Lung microvascular endothelial cell (primary cell): ENCODE measurements at places on chromosomes 6 and 20. TPM values are rescaled to one million over a fixed set of nuclear protein-coding genes. Genes with fewer than 3 reads are reported as not detected.

Gene WFDC12
- total RNA-seq, result not detected in 2 replicates

Gene TGM3
- not detected in 2 replicates for total RNA-seq

Gene GTSF1L
- not detected in 2 replicates for total RNA-seq

Gene PNLDC1
- total RNA-seq, result not detected in 2 replicates

Gene ALDH8A1
- 0.20 and 0.44 TPM in 2 replicates for total RNA-seq

Gene NCOA3
- 21.4 and 26.8 TPM in 2 replicates for total RNA-seq

GRCh38 chr6:108027594-108027993 is 46.9 kb downstream of the OSTM1 start:
- no peak for DNase-seq

DNA sequence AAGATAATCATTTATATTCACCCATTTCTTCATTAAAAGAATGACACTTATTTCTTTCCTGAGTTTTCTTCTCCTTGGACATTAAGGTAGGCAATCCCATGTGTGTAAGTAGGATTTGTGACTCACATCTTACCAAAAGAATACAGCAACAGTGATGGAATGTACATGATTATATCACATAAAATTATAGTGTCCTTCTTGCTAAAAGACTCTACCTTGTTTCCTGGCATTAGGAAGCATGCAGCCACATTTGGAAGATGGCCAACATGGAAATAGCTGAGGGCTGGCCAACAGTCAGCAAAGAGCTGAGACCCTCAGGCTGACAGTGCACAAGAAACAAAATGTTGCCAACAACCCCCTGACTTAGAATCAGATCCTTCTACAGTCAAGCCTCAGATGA is 327.9 kb upstream of the MARCKS start:
- peak; percentile 57 for DNase-seq

- DNase-seq, result peak; percentile 78
Observed at GRCh38 chr6:166997768-166998255, 1.4 kb upstream of the CEP43 start.

DNA sequence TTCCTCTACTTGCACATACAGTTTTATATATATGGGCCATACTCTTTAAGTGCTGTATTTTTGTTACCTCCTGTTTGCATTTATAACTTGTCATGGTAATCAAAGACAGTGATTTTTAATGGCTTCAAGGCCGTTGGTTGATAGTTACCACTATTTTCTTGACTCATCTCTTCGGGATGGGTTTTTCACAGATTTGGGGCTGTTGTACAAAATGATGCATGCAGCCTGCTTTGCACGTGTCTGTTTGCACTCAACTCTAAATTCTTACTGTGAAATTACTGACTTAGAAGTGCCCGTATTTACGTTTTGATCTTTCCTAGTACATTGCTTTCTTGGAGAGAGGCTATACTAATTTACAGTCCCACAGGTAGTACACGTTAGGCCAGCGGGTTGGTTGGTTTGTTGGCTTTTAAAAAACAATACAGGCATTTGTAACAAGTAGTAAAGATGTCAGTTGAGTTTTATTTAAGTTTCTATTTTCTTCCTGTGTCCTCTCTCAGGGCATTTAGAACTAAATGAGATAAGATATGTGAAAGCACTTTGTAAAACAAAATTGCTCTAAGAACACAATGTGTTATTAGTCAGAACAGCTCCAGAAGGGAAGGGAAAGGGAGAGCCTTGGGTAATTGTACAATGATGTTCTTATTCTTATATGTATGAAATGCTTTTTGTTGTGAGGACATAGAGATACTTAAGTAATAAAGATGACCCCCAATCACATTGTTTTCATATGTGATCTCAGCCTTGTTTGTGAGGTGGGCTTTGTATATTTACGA is 11.7 kb downstream of the JARID2 start:
- no peak for DNase-seq

DNA sequence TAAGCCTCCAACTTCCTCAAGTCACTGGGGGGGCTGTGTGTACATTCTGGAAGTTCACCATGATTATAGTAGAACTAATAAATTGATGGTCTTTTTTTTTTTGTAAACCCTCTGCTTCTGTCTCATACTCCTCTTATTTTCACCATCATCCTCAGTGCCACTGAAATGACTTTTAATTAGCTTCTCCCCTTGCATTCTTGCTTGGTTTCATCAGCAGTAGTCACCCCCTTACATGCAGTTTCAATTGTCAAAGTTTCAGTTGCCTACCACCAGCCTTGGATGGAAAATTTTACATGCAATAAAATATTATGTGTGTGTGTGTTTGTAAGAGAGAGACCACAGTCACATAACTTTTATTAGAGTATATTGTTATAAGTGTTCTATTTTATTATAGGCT is 175.8 kb upstream of the BMP5 start:
- no peak for DNase-seq

DNA sequence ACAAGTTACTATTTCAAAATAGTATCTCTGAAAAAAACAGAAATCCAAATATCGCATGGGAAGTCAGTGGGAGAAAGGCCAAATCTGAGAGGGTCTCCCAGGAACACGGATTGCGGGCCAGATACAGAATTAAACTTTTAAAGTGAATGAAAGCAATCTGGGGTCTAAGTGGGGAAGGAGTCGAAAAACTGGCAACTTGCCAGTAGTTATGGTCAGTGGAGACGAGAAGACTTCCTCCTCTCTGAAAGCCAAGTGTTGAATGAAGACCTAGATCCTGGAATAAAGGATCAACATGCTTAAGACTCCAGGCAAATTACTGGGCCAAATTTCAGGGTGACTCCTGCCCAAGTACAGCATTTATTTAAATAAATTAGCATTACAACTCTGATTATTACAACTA is 123.6 kb downstream of the BFSP1 start:
- DNase-seq, result no peak

DNA sequence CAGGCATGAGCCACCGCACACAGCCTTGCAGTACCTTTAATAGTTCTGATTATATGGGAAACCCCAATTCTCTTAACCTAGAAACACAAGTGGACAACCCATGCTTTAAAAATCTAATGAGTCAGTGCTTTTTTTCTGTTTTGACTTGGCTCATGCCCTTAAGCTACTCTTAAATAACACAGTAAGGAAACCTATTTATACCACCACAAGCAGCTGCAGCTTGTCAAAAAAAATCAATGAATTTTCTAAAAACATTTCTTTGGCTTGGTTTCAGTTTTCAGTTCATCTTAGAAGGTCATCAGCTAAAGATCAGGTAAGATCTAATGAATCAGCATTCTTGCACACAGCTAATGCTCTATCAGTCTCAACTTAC is 124.1 kb upstream of the DST start:
- peak; percentile 70 for DNase-seq

GRCh38 chr20:19978511-19979210 is 38.5 kb upstream of the NAA20 start:
- DNase-seq, result peak; percentile 41

DNA sequence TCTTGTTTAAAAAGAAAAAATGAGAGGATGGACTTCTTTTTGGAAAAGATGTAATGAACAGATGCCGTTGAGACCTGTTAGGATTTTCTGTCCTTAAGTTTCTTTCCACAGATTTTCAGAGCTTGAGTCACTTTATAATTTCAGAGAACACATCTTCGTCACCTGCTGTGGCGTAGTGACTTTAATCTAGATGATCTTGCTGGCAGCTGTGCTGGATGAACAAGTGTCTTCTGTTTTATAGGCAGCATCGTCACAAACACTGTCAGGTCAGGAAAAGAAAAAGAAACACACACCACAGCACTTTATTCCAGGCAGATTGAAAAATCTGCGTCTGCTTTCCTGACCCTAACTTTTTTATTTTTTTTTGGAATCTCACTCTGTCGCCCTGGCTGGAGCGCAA is 35.7 kb upstream of the GCNT2 start:
- no peak for DNase-seq

GRCh38 chr20:53408691-53409446 is 184.8 kb downstream of the ZNF217 start:
- DNase-seq, result no peak

- DNase-seq, result no peak
Observed at GRCh38 chr20:46811224-46812084, 83.2 kb upstream of the EYA2 start.

DNA sequence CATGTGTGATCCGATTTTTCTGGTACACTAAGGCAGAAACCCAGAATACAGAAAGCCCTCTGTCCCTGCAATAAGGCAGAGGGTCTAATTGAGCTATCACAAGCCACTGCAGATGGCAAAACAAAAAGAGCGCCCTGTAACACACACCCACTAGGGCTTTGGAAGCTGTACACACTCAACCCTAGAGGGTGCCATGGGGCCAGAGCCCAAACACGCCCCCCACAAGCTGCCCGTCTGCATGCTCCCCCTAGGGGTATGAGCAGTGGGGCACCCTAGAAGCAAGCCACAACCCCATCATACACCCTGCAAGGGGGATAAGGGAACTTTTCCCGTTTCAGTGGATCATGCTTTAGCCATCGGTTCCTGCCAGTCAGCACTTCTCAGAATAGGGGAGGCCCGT is 62.2 kb upstream of the PDE10A start:
- no peak for DNase-seq

DNA sequence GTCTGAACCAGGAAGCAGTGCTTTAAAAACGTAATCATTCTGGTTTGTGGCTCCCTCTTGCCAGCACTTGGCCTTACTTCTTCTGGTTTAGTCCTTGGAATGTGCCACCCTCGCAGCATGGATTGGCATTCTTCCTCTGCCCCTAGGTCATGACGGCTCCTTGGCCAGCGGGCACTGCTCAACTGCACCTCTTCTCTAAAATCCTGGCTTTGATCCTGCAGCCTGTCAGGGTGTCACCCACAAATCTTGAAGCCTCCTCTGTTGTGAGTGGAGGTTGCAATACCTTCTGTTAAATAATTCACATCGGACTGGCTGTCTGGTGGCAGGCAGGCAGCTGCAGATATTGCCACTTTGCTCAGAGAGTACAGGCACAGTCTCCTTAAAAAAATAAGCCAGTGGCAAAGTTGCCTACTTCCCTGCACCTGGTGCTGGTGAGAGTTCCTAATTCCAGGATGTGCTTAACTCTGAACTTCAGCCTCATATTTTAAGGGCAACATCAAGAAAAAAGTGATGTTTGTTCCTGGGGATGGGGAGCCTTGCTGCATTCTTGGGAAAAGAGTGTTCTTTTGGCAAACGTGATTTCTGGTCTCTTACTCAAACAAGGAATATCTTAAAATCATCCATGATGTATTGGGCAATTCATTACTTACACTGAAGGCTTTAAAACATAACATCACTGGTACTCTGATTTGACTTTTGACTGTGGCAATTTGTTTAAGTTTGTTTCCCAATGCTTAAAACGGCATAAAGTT is 179.8 kb downstream of the FOXA2 start:
- no peak for DNase-seq

DNA sequence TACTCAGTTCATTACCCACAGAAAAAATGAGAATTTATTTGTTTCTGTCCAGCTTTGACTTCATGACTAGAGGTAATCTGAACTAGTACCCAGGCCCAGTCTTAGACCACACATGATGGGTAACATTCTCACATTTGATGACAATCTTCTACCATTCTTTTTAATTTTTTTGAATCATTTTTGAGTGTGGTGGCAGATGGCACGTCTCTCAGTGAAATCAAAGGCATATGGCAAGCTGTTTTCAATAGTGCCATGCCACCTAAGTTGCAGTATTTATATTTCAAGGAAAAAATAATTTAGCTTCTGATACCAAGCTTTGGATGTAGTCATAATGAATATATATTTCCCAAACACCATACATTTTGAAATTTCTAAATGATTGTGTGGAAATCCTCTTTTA is 88.8 kb upstream of the HS3ST5 start:
- no peak for DNase-seq

DNA sequence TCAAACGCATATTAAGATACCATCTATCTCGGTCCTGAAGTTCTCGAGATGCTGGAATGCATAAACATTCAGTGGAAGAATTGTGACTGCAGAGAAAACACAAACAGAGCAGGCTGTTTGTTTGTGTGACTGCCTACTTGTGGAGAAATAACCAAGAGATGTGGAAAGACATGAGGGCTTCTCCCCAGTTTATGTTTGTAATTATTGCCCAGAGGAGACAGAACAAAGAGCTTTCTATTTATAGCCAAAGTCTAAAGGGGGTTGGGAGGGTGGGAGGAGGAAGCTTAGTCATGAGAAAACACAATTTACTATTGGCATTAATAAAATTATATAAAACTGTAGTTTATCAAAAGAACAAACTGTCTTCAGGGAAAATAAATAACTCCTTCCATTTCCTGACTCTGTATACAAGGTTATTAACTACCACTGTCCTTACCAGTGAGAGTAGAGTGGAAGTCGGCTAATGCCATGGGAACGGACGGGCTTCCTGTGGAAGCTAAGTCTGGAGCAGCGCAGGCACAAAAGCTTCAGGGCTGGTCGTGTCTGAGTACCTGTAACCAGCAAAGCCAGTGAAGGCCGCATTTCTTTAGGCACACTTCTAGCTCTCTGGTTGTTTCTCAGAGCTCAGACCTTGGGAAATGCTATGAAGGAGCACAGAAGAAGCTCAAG is 200.2 kb upstream of the SUPT3H start:
- DNase-seq, result peak; percentile 1

DNA sequence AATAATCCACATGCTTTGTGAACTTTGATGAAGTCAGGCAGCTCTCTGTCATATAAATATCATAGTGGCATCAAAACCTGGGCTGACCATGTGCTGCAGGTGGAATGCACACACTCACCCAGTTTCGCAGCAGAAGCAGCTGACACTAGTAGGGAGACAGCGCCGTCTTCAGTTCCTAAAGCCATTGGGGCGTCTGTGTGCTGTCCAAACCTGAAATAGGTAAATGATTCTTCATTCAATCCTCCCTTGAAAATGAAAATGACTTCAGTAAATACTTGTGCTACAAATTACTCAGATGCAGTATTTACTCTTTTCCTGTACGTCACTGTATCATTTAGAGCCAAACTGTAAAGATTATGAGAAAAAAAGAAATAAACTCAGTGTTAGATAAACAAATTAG is 127.5 kb downstream of the EYA4 start:
- DNase-seq, result no peak

GRCh38 chr20:50335866-50336265 is 145.2 kb downstream of the CEBPB start:
- DNase-seq, result no peak
